ENCODE measurements at places on chromosomes 2 and 18.

GRCh38 chr2:37619959-37620300, 51.5 kb downstream of the CDC42EP3 start:
- no peak for DNase-seq

- no peak for DNase-seq
These were observed 11.1 kb downstream of the EVA1A start for GRCh38 chr2:75549401-75550253.

DNA sequence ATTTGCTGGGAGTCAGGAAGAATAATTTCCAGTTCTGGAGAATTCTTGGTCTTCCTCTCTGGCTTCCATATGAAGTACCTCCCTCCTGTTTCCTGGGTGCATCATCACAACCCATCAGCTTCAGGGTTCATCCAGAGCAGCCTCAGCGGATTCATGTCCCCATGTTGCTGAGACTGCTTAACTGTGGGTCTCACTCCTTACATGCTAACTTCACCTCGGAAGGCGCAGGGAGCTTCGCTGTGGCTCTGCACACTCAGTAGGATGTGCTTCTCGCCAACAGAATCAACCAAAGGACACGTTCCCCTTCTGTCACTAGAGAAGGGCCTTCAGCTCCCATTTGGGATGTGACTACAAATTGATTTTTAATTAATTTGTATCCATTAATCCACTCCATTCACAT, 24.2 kb downstream of the FBLN7 start:
- DNase-seq = no peak

DNA sequence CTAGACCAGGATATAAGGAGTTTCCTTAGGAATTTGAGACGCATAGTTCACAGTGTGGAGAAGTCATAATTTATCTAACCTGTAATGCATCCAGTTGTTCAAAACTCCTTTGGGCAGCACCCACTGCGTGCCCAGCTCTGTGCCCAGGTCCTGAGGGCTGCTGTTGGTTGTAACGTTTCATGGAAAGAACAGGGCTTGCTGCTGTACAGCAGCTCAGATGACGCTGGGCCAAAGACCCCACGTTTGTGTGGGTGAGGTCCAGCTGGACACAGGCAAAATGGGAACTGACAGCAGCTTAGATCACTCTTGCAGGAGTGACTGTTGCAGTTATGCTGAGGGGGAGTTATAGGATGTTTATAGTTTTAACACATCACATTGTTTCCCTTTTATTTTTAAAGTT, 30.0 kb upstream of the HS6ST1 start:
- DNase-seq = no peak

- DNase-seq = no peak
These were observed 46.0 kb downstream of the TMEFF2 start for GRCh38 chr2:192148620-192149321.

- DNase-seq = no peak
These were observed 180.5 kb upstream of the NRP2 start for GRCh38 chr2:205501826-205502225.

DNA sequence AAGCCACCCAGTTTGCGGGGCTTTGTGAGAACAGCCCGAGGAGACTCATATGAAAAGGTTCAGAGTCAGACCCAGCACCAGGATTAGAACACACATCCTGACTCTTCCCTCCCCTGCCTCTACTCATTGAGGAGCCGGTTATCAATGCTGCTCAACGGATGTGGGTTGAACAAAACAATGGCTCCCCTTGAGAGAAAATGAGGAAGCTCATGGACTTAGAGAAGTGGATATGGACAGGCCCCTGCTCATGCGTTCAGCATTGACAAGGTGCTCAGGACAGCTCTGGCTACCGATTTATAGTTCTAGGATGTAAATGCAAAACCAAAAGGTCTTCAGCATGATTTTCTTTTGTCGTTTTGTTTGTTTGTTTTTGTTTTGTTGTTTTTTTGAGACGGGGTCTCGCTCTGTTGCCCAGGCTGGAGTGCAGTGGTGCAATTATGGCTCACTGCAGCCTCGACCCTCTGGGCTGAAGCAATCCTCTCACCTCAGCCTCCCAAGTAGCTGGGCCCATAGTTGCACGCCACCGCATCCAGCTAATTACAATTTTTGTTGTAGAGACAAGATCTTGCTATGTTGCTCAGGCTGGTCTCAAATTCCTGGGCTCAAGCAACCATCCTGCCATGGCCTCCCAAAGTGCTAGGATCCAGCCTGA, 32.0 kb upstream of the AGAP1 start:
- no peak for DNase-seq

- no peak for DNase-seq
These were observed 30.2 kb upstream of the MAPRE2 start for GRCh38 chr18:35010993-35011392.

GRCh38 chr2:193542762-193543161, 1348.0 kb upstream of the TMEFF2 start:
- DNase-seq = no peak

DNA sequence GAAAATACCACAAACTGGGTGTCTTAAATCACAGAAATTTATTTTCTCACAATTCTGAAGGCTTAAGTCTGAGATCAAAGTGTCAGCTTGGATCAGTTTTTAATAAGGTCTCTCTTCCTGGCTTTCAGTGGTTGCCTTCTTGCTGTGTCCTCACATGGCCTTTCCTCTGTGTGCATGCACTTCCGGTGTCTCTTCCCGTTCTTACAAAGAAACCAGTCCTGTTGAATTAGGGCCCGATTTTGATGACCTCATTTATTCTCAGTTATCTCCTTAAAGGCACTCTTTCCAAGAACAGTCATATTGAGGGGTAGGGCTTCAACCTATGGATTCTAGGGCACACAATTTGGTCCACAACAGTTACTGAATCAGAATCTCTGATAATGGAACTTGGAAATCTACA, 5.4 kb upstream of the XIRP2 start:
- no peak for DNase-seq

- DNase-seq = no peak
These were observed 13.8 kb downstream of the MLPH start for GRCh38 chr2:237500681-237501424.
